ENCODE measurements at places on chromosomes 4 and X.

DNA sequence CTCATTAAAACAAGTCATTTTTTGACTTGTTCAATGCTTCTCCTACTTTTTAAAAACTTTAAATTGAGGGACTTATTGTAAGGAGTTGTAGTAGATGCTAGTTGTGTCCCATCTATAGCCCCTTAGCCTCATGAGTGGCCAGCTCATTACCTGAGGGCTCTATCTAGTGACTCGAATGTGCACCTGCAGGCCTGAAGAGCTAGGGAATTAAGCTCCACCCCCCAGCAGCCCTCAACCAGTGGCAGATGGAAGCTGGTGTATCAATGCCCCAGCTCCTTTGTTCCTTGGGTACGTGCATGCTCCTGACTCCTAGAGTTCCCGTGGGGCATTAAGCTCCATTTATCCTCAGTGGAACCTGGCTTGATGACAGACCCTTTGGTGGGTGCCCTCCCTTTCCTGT, 146.7 kb upstream of the FAM9B start:
- DNase-seq = no peak

DNA sequence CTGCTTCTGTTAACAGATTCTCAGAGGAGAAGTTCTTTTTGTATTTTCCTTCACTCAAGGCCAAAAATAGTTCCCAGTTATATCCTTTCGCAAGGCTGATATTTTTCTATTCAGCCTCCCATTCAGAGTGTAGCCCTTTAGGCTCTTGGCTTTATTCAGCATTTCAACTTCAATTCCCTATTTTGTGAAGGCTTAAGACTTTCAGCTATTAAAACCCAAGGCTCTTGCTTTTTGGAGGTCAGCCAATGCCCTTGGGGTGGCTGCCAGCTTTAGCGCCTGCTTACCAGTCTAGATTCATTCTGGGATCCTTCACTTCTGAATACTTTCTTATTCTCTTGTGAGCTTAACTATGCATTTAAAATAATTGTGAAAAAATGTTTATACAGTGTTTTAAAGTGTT, 57.3 kb upstream of the ADGRA3 start:
- no peak for DNase-seq

GRCh38 chr4:15132739-15133138, 130.5 kb downstream of the CPEB2 start:
- DNase-seq = no peak

DNA sequence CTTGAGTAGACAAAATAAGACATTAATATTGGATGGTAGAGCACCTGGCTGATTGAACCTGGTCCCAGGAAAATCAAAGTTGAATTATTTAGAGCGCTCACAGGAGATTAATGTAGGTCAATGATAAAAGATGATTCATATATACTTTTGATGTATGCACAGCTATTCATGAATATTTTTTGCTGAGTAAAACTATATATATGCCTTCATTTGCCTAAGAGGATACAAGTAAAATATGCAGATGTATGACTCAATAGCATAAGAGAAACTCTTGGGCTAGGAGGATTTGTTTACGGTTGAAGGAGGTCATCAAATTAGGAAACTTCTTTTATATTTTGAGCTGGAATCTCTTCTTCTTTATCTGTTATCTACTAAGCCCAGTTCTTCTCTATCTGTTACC, 202.7 kb upstream of the HS3ST1 start:
- no peak for DNase-seq

DNA sequence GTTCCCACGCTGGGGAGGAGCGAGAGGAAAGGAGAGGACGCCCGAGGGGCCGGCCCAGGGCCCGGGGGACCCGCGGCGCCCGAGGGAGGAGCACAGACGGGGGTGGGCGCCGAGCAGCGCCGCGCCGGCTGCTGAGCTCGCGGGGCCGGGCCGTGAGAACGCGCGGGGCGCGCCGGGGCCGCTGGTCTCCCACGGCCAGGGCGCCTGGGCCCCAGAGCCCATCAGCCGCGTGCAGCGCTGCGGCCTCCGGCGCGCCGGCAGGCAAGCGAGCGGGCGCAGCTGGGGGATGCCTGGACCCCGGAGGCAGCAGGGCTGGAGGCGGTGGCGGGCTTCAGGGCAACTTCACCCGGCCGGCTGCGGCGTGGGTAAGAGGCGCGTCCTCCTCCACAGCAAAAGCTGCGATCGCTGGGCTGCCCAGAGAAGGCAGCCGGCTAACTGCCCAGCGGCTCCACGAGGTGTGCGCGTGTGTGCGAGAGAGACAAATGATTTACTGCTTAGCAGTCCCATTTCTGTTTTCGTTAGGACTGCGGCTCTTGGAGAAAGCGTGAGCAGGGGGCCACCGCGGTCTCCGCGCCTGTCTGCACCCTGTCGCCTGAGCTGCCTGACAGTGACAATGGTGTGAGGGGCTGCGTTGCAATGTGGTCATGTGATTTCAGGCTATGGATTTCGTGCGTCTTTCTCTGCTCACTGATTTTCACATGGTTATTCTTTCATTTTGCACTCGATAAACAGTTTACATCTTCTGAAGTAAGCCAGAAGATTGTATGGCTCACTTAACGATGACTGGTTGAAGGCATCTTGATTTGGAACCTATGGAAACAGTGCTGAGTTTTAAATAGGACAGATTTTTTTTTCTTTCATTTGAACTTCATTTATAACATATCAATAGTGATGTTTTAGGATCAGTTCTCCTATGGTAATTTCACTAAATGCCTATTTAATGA, 1.2 kb downstream of the GUCY1A1 start:
- no peak for DNase-seq

DNA sequence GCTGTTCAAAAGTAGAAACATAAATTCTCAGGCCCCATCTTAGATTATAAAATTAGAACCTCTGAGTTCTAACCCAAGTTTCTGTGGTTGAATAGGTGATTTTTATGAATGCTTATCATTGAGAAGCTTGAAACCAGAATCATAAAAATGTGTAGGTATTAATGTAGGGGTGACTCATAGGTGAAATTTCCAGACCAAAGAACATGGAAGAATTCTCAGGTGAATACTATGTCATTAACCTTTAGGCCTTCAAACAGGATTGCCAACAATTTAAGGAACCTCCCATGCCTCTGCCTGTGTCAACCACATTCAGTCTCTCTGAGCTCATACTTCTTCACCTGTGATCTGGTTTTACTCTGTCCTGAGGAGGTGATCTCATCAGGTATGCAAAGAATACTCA, 177.8 kb downstream of the NPFFR2 start:
- DNase-seq = no peak
